ENCODE measurements at places on chromosomes 1 and 21.

DNA sequence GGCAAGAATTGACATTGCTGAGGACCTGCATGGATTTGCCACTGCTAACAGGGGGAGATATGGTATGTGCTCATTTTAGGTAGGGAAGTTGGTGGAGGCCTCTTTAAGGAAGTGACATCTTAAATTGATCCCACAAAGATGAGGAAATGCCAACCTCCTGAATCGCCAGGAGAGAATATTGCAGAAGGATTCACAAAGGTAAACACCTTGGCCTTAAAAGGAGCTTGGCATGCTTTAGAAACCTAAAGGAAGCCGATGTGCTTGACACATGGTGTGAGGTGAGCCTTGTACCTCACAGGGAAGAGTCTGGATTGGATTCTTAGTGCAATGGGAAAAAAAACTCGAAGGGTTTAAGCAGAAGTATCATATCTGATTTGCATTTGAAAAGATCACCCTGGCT, 470.5 kb upstream of the DAB1 start:
- DNase-seq = no peak

DNA sequence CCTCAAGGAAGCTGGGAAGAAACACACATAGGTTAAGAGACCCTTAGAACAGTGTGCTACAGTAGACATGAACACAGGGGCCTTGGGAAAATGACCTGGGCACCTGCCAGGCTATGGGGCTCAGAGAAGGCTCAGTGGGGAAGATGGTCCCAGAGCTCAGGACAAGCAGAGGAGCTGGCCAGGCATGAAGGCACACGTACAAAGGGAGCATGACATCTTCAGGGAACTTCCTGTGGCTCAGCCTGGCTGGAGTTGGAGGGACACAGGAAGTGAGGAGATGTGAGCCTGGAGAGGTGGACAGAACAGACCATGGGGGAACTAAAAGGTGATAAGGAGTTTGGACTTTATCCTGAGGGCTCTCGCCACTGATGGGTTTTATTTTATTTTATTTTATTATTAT, 3.8 kb upstream of the SLC50A1 start:
- DNase-seq = no peak

DNA sequence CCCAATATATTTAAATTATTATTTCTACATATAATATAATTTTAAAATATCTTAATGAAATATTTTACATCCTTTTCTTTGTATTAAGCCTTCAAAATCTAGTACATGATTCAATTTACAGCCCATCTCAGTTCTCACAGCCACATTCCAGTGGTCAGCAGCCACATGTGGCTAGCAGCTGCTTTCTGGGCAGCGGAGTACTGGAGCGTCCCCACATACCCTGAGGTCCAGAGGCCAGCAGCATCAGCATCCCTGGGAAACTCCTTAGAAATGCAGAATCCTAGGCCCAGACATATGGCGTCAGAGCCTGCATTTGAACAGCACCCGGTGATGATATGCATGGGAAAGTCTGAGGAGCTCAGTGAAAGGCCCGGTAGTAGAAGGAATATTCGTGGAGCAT, 8.6 kb upstream of the LHX4 start:
- DNase-seq = no peak

DNA sequence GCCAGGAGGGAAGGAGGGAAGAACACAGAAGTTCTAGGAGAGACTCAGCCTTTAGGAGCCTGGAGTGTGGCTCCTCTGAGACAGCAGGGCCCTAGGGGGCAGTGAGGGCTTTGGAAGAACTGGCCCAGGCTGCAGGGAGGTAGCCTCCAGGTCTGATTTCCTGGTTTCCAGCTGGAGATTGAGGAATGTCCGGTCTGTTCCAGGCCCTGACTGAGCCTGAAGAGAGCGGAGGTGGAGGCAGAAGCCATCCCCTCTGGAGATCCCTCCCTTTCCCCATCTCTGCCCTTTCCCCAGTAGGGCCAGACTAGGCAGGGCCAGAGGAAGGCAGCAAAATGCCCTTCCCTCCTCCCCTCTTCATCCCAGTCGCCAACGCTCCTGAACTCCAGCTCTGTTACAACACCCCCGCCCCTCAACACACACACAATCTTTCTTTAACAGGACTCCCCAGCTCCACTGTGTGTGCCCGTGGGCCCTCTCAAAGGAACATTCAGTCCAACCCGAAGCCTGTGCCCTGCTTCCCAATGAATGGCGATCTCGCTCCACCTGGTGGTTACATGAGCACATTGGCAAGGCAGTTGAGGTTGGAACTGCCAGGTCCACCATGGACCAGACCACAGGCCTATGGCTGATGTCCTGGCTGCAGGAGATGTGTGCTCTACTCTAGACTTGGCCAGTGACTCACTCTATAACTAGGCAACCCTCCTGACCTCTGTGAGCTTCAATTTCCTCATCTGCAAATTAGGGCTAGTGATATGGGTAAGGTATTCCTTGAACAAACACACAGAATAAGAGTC, 32.0 kb downstream of the MAP7D1 start:
- DNase-seq = peak; percentile 79

DNA sequence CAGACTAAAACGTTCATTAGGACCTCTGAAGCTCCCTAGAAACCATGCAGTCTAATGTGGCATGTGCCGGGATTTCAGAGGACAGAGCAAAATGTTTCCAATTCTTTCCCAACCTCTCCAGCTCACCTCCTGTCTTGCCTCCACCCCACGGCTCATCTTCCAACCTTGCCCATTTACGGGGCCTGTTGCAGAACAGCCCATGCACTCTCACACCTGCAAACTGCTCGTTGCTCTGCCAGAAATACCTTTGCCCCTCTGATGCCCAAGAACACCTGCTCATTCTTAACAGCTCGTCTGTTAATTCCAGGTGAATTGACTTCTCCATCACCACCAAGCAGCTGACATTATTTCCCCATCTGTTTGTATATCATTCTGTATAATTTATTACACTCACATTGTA, 53.9 kb upstream of the LBR start:
- no peak for DNase-seq

- peak; percentile 42 for DNase-seq
Observed at GRCh38 chr1:221939607-221940006, 197.7 kb upstream of the DUSP10 start.

DNA sequence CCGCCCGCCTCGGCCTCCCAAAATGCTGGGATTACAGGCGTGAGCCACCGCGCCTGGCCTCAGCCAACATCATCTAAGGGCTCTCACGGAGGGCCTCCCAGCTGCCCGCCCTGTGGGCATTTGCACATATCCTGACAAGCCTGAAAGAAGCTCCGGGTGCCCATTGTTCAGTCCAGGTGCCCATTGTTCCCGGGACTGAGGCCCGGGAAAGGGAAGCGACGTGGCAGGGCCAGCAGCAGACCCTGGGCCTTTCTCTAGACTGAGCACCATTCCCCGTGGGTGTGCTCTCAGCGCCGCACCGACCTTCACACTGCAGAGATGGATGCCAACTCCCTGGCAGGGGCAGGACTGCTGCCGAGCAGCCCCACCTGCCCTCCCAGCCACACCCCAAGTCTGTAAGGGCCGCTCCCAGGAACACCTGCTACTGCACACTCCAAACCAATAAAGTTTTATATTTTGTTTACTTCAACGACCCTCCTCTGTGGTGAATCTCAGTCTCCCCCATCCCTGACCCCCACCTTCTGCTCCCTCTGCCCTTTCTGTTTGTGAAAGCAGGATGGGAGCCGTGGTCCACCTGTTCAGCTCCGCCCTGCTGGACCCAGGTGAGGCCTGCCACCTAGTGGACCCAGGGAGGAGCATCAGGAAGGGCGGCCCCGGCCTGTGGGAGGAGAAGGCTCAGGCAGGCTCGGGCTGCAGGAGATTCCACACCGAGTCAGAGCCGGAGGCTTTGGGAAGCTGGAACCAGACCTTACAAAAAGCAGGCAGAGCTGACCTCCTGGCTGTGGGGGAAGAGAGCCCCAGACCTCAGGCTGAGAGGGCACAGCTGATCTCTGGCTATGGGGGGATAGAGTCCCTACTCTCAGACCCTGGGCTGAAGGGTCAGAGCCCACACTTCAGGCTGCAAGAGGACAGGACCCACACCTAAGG, 1.1 kb upstream of the TMEM82 start:
- peak; percentile 86 for DNase-seq

GRCh38 chr1:54996869-54997710, 1.6 kb upstream of the BSND start:
- peak; percentile 36 for DNase-seq

- no peak for DNase-seq
Observed at GRCh38 chr1:56933606-56934005, 32.2 kb downstream of the C8B start.

DNA sequence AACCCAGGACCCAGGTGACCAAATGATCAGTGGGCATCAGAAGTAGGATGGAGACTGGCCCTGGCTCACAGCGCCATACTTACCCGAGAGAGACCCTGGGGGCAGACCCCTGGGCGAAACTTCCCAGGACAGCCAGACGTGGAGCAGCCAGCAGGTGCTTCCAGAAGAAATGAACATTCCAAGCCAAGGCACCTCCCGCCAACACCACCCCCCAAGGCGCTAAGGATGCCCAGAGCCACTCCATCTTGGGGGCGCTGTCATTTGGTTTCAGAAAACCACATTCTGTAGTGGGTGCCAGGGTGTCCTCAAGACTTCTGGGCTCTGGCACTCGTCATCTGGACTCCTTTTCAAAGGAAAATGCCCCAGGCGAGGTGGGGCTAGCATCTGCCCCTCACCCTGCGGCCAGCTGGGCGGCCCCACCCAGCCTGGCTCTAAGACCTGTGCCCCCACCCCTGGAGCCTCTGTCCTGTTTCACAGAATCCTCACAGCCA, 98.8 kb downstream of the RIPK4 start:
- DNase-seq = no peak

- DNase-seq = no peak
Observed at GRCh38 chr21:31195334-31196015, 148.6 kb downstream of the TIAM1 start.

DNA sequence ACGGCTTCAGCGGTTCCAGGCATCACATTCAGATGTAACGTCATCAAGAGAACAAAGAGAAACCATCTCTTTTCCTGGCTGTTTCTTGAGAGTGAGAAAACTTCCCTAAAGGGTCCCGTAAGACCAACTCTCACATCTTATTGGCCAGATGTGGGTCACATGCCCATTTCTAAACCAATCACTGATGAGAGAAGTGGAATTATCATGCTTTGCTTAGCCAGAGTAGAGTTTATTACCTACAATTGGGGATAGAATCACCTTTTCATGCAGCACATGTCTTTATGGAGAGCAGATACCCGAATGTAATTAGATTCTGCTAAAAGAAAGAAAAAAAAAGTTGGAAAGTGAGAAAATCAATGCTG, 54.4 kb downstream of the LYPLAL1 start:
- no peak for DNase-seq

DNA sequence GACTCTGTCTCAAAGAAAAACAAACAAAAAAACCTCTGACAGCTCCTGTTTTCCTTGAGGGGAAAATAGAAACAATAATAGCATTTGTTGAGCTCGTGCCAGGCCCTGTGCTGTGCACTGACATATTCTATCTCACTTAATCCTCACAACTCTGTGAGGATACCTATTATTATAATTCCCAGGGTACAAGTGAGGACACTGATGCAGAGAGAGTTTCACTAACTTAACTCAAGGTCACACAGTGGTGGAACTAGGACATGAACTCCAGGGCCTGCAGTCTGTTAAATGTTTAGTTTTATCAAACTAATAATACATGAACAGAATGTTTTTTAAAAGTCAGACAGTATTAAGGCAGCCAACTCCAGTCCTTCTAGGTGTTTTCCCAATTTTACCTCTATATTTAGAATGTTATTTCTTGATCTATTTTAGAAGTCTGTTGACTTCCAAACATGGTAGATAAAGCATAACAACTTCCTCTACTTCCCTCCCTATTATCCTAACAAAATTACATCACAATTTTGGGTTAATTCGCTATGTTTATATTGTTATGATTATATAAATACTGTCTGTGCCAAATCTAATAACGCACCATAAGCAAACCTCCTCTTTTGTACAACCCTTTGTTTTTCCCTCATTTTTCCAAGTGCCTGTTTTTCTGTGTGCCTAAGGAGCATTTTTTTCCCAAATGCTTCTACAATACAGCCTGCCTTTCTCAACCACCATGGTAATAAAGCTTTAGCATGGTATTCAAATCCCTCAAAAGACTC, 4.9 kb downstream of the FNDC5 start:
- DNase-seq = no peak

- DNase-seq = no peak
Observed at GRCh38 chr1:93919780-93920179, 10.6 kb upstream of the GCLM start.

DNA sequence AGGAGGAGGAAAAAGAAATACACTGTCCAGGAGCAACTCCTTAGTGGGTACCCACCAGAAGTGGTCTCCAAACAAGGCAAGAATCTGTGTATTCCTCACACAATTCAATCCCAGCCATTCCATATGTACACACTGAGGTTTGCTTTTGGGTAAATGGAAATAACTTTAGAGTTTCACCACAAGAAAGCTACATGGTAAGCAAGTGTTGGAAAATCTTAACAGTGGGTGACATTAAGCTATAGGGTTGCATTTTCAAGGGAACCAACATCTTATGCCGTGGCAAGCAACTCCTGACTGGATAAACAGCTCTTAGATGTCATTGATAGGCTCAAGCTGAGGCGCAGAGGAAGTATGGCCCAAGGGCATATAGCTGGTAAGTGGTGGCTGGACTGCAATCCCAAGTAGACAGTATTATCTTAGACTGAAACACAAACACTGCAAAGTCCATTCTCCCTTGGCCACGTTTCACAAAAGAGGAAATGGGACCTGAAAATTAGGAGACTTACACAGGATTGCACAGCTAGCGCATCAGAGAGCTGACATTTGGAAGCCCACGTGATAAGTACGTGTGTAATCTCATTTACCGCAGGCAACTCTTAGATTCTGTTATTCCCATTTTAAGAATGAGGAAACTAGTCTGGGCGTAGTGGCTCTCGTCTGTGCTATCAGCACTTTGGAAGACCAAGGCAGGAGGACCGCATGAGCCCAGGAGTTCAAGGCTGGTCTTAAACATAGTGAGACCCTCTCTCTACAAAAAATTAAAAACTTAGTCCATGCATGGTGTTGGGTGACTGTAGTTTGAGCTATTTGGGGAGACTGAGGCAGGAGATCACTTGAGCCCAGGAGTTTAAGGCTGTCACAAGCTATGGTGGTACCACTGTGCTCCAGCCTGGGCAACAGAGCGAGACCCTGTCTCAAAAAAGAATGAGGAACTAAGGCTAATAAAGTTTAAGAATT, 4.0 kb upstream of the BRWD1 start:
- no peak for DNase-seq

GRCh38 chr1:32052887-32053286, 19.9 kb upstream of the TMEM39B start:
- DNase-seq = no peak

DNA sequence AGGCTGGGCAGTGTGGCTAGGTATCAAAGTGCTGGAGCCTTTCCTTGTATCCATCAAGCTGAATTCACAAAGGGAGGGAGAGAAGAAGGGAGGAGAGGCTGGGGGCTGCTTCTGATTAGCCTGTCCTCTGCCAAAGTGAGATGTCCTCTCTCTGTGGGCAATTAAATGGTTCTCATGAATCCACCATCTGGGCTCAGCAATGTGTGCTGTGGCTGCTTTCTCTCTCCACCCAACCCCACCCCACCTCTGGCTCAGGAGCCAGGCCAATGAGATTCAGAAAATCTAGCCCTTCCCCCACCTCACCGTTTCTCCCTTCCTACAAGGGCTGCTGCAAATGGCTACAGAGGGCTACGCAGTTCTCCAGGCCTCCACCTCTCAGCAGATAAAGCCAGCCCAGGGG, 154.6 kb downstream of the TENT5C start:
- no peak for DNase-seq

GRCh38 chr1:112805155-112805853, 90.2 kb upstream of the PPM1J start:
- peak; percentile 27 for DNase-seq

GRCh38 chr1:95197616-95198252, 36.3 kb upstream of the RWDD3 start:
- DNase-seq = no peak

- no peak for DNase-seq
Observed at GRCh38 chr21:42103843-42104242, 32.7 kb downstream of the UMODL1 start.
